ENCODE measurements at places on chromosomes 7 and 10.

- DNase-seq = no peak
Measured at GRCh38 chr7:127252778-127253280, at the start of gene GRM8. GRM8 (minus strand) TSS chr7:127252941.

DNA sequence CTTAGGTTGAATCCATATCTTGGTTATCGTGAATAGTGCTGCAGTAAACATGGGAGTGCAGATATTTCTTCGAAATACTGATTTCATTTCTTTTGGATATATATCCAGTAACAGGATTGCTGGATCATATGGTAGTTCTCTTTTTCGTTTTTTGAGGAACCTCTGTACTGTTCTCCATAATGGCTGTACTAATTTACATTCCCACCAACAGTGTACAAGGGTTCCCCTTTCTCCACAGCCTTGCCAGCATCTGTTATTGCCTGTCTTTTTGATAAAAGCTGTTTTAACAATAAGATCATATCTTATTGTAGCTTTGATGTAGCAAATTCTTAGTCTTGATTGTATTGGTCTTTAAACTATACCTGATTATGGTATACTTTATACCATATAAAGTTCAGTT lies 45.3 kb downstream of the ZNRF2 start:
- no peak for DNase-seq

DNA sequence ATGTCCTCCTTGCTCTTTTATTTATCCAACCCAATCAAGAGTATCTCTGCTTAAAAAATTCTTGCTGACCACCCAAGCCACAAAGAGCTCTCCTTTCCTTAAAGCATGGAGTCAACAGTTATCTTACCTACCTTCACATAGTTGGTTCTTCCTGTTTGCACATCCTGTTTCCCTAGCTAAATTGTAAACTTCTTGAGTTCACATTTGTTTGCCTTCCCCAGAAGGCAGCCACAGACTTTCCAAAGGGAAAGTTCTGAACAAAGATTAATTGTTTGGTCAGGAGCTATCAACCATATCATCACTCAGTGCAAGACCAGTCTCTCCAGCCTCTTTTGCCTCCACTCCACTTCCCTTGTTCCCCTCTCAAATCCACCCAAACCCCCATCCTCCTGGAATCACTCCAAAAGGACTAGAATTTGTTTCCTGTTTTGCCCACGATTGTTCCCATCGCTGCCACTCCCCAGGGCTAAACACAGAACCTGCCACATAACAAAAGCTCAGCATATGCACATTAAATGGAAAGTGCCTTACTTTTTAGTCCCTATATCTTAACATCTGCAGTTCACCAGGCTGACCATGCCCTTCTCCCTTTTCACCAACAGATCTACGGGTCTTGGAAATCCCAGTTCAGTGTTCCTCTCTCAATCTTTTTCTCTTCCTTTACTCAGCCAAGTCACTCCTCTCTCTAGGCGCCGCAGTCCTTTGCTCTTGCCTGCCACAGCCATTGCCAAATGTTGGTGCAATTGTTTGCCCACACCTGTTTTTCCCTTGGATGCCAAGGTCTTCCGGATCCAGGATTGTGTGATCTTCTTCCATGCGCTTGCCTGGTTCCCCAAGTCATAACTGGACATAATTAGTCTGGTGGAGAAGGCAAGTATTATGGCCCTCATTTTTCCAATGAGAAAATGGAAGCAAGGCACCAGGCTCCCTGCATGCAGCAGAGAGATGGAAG lies 265.5 kb downstream of the KCNMA1 start:
- no peak for DNase-seq

GRCh38 chr7:74365322-74366022 lies 76.3 kb downstream of the CLIP2 start:
- no peak for DNase-seq

- no peak for DNase-seq
Measured at GRCh38 chr10:111125102-111125501, 48.3 kb downstream of the ADRA2A start.

GRCh38 chr7:75559355-75559975 lies 67.3 kb downstream of the SPDYE5 start:
- no peak for DNase-seq

DNA sequence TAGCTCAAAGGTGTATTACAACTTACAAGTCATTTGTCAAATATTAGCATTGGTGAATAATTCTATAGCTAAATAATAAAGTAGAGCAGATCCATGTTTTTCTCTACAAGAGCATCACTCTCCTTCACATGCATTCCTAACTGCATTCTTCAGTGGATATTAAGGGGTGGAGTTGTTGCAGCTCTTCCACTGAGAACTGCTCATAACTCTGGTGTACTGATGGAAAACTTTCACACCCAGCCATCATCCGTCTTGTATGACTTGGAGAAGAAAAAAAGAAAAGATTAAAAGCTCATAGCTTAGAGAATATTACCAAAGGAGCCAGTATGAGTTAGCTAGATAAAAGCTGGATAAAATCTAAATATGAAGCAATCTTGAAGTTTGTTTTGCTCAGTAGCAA lies 10.2 kb upstream of the FAM13C start:
- no peak for DNase-seq

- no peak for DNase-seq
Measured at GRCh38 chr10:89274928-89275327, 23.4 kb upstream of the LIPA start.

- no peak for DNase-seq
Measured at GRCh38 chr7:55244006-55244745, 121.0 kb upstream of the LANCL2 start.

- DNase-seq = no peak
Measured at GRCh38 chr7:69941077-69941651, 342.9 kb downstream of the AUTS2 start.

DNA sequence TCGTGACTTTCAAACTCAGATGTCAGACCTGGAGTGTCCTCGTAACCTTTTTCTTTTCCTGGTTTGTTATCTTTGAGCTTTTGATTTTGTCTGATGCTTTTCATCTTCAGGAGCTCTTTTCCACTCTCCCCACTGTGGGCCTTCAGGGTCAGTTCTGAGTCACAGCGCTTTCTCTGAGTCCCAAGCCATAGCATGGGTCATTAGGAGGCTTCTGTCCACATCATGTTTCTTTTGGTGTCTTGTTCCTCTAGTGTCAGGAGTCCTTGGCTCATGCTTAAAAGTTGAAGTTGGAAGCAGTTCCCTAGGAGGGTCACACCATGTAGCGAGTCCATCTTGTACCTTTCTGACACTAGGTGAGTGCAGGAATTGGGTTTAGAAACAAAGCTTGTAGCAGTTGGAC lies 40.3 kb downstream of the DAGLB start:
- no peak for DNase-seq

DNA sequence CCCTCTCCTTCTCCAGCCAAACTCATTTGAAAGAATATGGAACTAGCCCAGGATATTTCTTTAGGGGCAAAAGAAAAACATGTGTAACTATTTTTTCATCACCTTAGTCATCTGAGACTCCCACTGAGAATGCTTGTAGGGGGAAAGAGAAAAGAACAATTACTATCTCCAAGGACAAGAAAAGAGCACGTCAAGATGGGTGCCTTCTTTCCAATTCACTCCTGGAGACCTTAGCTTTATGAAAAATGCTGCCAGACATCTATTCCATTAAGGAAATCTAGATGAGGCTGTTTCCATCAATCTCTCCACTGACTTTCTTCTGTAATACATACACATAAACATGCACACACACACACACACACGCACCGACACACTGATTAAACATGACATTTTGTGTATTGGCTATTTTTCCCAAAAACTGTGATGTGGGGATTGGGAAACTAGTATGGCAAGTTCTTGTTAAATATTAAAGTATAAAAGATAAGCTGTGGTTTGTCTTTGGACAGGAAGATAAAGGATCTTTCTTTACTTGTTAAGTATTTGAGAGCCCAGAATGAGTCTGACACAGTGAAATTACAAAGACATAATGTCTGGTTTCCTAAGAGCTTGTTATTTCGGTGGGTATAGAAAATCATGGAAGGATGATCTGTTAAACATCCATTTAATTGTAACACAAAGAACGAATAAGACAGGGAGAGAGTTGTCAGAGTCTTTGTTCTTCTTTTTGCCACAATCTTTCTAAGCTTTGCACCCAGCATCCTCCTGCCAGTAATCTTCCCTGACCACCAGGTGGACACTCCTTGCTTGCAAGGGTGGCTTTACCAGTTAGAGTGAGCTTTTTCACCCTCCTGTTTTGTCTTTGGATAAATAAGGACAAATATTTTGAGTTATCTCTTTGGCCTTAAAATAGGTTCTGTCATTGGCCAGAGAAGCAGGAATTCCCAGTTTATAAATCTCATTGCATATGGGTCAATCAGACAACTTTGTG lies 177.3 kb upstream of the TMEM72 start:
- DNase-seq = no peak

DNA sequence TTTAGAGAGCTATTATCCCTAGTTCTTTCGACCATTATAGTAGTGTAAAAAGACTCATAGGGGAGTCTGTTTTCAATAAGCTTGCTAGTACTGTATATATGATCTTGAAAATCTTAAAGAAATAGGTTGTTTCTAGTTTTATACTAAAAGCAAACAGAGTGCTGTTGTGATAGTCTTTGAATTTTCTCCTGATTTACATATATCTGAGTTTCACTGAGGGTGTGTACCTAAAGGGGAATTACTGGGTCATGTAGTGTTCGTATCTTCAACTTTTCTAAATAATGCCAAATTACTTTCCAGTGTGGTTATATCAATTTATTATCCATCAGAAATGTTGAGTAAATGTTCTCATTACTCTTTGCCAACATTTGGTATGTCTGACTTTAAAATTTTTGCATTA lies 70.8 kb upstream of the BAMBI start:
- DNase-seq = no peak

DNA sequence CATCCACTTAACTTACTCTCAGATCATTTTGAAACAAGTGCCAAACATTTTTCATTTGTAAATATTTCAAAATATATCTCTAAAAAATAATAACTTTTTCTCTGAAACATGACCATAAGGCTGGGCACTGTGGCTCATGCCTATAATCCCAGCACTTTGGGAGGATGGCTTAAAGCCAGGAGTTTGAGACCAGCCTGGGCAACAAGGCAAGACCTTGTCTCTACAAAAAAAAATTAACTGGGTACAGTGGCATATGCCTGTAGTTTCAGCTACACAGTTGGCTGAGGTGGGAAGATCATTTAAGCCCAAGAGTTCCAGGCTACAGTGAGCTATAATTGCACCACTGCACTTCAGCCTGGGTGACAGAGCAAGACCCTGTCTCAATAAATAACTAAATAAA lies 36.4 kb downstream of the USP54 start:
- no peak for DNase-seq

DNA sequence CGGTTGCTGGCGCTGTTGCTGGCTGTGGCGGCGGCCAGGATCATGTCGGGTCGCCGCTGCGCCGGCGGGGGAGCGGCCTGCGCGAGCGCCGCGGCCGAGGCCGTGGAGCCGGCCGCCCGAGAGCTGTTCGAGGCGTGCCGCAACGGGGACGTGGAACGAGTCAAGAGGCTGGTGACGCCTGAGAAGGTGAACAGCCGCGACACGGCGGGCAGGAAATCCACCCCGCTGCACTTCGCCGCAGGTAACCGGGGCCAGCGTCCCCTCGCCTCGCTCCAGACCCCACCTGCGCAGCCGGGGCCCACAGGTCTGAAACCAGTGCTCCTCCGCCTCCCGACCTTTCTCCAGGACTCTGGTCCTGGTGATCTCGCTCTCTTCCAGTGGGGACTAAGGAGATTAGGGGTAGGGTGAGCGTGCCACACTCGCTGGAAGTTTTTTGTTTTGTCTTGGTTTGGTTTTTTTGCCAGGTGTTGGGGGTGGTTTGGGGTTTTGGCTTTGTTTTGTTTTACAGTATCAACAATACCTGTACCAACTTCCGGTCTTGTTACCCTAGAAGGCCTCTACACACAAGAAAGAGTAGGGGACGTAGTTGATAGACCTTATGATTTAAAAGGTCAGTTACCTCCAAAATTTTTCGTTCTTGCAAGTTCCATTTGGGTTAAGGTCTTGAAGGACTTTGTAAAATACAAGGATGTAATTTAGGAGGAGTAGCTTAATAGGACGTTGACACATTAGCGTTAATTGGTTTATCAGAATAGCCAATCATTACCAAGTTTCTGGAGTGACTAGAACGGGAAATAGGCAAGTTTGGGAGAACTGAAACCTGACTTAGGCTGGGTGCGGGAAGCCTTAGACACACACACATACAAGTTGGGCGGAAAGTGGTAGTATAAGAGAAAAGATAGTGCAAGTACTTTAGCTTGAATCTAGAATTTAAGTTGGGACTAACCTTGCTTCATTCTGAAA lies 704 bp downstream of the TNKS2 start:
- DNase-seq = peak; percentile 9

- DNase-seq = no peak
Measured at GRCh38 chr10:60384708-60385398, 4.8 kb downstream of the ANK3 start.

DNA sequence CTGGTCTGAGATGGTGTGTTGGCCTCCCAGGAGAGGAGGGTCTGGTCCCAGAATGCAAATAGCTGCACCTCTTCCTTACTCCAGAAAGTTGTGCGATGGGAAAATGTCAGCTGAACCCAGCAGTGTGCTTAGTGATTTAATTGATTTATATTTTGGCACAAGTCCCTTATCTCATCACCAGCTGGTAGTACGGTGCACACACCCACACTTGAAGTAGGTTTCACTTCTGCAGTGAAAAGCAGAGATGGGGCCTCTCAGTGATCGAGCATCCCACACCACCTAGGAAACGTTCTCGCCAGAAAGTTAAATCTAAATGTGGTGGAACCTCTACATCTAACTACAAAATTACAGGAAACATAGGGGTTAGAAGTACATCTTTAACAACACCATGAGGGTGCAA lies 80.4 kb downstream of the UBE3C start:
- no peak for DNase-seq
